ENCODE measurements at places on chromosomes 4 and X.

DNA sequence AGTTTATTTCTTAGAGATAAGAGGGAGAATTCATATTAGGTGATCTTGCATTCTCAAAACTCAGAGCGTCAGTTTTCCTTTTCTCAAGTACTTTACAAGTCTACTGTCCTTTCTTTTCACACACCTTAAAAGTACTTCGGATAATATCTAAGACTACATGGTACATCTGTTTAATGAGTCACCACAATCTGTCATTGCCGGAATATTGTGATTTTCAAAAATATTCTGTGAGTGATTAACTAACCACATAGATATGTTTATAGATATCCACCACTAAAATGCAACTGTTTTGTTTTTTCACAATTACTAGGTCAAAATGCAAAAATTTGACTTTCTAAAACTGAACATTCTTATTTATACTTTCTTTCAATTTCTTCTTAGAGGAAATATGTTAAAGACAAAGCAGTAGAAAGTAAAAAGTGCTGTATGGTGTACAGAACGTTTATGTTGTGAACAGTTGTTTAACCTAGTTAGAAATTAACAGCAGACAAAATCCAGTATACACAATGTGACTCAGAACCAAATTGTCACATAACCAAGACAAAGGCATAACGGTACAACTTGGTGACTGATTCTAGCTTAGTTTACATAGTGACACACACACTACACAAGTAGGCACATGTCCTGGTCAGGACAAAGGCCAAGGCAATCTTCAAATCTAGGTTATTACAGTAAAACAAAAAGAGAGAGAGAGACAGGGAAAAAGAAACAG, 482.9 kb downstream of the NAF1 start:
- DNase-seq, result no peak

DNA sequence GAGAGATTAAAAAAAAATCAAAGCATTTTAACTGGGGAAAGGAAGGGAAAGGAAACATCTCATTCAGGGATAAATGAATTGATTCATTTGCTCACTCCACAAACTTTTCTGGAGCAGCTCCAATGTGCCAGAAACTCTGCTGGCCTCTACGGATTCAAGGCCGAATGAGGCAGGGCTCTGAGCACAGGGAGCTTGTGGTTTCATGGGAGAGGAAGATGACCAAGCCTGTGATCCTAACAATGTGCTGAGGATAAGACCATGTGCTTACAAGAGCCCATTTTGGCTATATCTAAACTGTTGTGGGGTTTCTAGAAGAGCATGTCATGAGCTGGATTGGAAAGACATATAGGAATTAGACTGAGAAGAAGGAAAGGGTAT, 137.5 kb downstream of the ZNF674 start:
- DNase-seq, result no peak

DNA sequence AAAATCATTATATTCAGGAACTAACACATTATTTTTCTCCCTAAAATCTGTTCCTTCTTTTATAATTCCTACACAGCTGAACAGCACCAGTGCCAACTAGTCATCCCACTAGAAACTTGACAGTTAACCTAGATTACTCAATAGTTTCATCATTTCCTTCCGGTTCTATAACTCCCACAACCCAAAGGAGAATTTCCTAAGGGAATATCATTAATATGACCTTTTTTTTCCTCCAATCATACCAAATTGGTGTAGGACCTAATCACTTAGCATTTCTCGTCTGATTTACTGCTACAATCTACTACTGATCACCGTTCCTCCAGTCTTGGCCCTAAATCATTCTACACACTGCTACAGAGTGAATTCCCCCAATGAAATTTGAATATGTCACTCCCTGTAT, 45.9 kb downstream of the WDFY3 start:
- DNase-seq, result no peak

- DNase-seq, result peak; percentile 46
Observed at GRCh38 chr4:98929341-98930267, 671 bp upstream of the EIF4E start.

- DNase-seq, result no peak
Observed at GRCh38 chr4:77950203-77950602, 87.6 kb downstream of the MRPL1 start.

- no peak for DNase-seq
Observed at GRCh38 chr4:1512051-1512737, 106.0 kb upstream of the NKX1-1 start.

DNA sequence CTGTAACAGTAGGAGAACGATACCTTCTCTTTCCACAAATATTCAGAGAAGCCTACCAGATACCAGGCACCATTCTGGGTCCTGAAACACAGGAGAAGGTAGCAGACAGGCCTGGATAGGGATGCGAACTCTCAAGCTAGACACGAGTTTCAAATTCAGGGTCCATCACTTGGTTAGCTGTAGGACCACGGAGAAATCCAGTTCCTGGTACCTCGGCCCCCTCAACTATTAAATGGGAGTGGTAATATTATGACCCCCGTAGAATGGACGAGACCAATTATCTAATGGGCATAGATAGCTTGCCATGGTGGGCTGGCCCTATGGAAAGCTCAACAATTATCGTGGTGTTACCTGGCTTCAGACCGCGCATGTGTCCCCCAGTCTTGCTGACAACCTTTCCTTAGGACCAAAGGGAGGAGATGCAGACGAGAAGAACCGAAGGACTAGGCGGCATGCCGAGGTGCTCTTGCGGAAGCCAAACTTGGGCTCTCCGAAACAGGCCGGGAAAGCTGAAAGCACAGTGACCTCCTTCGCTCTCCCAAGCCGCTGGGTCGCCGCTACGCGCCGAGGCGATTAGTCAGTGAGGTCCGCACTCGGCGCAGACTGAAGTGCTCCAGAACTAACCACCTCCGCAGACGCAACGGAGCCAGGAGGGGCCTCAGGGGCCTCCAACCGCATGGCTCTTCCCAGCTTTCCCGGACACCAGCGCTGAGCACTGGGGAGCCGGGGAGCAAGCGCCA, 19.6 kb downstream of the NKX3-2 start:
- DNase-seq, result no peak

DNA sequence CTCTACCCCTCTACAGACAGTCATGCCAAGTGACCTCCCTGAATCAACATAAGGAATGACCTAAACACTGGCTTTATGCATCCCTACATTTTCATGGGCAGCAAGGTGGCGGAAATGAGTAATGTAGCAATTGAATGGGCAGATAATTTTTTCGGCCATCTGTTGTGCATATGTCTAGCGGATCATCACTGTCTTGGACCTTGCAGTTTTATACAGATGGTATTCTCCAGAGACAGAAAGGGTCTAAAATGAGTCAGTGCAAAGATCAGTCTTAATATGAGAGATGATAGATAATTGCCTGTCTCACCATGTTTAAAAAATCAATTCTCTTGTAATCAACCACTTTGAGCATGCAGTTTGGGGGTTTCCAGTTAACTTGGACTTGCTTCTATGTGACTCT, 177.3 kb upstream of the DKK2 start:
- DNase-seq, result no peak

GRCh38 chrX:95974096-95974470, 710.6 kb upstream of the DIAPH2 start:
- no peak for DNase-seq

GRCh38 chr4:108172753-108173598, 4.2 kb upstream of the LEF1 start:
- DNase-seq, result peak; percentile 63

DNA sequence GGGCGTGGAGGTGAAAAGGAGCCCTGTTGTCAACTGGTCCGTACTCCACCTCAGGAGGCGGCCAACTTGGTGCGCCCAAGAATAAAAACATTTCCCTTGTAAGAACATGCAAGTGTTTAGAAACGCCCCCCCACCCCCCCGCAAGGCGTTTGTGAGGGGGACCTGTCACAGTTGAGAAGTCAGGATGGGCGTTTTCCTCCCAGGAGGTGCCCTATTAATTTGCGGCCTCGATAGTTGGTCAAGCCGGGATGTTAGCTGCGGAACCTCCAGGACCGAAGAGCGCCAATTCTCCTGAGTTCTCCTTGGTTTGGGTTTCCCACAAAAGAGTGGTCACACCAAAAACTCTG, 651 bp upstream of the SAP30 start:
- no peak for DNase-seq

DNA sequence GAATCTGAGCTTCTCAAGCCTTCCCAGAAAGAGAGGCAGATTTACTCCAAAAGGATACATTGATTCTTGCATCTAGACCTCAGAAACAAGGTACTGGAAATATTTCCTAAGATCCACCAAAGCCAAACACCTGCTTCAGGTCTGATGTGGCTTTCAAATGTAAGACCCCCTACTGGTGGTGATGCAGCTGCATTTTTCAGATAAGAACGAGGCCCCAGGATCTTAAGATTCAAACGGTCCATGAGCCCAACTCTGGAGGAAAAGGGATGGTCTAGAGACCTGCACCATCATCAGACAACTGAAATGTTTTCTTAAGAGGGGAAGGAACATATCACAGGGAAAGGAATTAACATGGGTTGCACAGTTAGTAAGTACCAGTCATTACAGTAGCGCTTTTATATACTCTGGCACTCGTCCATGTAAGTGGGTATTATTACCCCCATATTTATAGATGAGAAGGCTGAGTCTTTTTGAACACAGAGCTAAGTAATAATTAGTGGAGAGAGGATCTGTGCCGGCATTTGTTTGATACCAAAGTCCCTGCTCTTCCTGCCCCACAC, 73.7 kb downstream of the LEF1 start:
- no peak for DNase-seq

DNA sequence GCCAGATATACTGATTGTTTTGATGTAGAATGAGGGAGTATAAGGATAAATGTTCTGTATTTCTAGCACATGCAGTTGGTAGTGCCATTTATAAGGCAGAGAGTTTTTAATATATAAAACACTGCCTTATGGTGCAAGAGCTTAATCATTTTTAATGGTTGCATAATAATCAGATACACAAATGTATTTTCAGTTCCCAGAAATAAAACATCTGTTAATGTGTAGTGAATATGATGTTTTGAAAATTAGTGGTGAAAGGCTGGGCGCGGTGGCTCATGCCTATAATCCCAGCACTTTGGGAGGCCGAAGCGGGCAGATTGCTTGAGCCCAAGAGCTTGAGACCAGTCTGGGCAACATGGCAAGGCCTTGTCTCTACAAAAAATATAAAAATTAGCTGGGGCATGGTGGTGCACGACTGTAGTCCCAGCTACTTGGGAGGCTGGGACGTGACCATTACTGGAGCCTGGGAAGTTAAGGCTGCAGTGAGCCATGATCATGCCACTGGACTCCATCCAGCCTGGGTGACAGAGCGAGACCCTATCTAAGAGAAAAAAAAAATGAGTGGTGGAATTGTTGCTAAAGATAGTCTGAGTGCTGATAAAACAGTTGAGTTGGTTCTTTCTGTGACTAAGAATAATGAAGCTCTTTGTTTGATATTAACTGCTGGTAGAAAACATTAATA, 29.3 kb downstream of the CLCN3 start:
- DNase-seq, result no peak

DNA sequence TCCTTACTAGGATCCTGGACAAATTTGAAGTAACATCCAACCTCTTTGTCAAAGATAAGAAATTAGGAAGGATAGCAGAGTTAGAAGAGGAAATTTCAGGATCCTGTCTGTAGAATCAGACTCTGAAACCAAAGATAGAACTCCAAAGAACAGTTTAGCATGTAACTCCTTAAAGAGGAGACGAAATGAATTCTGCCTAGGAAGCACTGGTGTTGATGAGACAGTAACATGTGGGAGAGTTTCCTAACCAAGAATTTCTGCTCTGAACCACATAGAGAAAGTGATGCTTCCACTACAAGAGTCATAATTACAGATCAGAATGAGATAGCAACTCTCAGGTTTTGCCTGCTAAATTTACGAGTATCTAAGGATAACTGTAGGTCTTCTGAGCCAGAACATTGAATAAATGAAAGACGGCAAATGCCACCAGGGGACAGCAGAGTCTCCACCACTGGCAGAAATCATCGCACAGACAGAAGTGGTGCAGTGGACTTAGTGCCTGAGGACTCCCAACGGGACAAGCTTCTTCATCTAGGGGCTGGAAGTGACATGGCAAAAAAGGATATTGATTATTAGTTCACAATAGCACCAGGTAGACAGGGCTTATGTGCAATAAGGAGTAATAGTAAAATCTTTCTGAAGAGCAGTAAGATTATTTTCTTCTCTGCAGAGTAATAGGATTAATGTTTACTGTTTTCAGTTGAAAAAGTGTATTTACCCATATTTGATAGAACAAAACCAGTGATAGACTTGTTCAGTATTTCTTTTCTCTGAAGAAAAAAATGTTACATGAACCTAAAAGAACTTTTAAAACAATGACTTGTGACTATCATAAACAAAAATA, 6.7 kb upstream of the PPID start:
- peak; percentile 27 for DNase-seq

- no peak for DNase-seq
Observed at GRCh38 chrX:44071847-44072551, 98.8 kb upstream of the NDP start.

DNA sequence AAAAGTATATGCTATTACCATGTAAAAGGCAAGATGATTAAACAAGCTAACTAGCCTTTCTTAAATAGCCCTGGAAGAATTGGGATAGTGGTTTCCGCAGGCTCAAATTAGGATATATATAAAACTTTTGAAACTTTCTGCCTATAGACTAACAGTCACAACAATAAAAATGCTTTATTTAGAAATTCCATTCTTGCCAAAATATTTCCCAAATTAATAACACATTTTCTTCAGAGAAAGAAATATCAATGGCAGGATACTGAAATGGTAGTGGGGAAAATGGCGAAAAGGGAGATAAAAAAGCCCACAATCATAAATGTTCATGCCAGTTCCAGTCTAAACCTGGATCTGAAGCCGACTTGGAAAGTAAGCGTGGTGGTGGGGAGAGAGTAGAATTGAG, 56.0 kb downstream of the MAD2L1 start:
- no peak for DNase-seq

DNA sequence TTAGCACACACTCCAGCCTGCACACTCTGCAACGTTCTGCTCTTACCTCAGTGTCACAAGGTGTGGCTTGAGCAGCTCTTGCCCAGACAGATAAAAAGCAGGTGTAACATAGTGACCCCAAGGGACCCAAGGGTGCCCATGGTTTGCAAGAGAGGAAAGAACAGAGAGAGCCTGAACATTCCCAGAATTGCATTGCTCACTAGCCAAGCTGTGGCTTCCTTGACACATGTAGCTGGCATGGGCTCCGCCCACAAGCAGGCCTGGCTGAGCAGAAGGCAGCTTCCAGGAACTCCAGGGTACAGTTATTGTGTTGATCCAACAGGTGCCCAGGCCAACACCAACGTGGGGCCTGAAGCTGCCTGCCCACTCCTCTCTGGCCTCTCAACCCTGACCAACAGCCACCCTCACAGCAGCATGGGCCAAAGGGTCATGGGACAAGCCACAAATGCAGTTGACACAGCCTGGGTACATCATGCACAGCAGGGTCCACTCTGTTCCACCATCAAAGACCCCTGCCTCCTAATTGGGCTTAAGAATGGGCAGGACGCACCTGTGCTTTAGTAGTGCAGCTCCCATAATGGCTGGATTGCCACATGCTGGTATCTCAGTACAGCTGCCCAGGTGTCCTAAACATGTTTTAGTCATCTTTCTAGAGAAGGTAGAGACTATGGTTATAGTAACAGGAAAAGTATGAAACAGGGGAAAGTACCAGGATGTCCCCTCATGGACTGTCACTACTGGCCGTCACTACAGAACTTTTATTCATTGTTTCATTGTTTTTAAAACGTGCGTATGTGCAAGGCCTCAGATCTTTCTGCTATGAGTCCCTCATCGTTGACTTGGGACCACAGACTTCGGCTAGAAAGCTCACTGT, 73.7 kb upstream of the ACSL1 start:
- DNase-seq, result no peak
